ENCODE measurements at places on chromosomes 1 and 21.

DNA sequence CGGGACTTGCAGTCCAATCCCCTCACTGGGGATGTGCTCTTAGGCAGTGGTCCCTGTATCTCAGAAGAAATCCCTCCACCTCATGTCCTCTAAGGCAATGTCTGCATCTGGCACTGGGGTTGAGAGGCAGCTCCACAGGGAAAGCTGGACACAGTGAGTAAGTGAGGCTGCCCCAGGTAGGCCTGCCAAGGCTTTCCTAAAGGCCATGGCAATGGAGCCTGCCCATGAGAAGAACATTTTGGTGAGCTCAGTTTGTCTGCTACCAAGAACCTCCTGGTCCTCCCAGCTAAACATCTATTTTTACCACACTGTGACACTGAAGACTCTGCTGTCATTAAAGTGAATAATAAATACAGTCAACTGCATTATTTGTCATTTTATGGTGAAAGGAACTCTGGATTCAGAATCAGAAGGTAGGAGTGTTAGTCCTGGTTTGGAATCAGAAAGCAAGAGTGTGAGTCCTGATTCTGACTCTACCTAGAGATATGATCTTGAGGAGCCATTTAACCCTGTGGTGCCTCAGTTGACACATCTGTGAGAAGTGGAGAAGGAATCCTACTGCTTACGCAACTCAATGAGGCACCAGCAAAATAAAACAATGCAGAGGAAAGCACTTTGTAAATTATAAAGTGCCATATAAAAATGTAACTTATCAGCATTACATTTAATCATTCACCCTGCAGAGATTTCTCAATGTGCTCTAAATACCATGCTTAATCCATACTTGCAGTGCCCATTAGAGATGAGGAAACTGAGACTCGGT lies 41.0 kb downstream of the TBX15 start:
- no peak for DNase-seq

- no peak for DNase-seq
Observed at GRCh38 chr21:15893902-15894301, 164.1 kb downstream of the USP25 start.

DNA sequence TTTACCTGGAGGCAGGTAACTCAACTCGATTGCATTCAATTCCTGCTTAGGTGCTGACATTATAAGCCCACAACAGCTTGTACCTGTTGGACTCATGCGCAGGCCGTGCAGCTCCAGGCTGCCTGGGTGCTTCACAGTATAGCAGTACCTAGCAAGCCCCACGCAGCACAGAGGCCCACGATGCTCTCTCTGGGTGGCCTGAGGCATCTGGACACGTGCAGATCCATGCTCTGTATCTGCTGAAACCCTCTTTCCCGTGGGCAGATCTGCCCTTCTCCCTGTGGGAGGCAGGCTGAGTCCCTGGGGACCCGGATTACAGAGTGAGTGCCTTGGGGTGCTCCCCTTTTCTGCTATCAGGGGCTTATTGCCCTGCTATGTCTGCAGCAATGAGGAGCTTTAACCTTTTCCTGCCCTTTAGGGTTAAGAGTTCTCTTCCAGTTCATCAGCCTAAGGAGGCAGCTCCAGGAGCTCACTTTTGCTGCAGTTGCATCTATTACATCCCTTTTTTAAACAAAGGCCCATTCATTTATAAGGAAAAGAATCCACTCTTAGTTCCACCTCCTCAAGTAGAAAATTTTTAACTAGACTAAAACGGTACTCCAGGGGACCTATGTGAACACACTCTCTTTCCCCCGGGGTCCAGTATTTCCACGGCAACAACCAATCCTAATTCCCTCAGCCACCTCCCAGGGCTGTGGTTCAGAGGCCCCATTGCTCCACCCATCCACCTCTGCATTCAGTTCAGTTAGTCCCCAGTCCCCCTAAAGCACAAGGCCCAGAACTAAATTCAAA lies 19.3 kb downstream of the ITPKB start:
- no peak for DNase-seq

- no peak for DNase-seq
Observed at GRCh38 chr1:25900219-25900618, 6.0 kb downstream of the STMN1 start.

DNA sequence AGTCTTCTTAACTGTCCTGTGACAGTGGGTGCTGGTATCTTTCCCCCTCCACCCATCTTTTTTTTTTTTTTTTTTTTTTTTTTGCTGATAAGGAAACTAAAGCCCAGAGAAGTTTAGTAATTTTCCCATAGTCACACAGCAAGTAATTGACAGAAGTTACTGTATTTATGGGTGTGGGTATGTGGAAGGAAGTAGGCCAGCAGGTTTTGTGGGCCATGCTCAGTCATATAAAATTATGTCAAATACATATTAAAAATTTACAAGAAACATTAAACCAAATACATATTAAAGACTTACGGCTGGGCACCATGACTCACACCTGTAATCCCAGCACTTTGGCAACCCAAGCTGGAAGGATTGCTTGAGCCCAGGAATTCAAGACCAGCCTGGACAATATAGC lies 51.5 kb downstream of the KAZN start:
- DNase-seq, result no peak

DNA sequence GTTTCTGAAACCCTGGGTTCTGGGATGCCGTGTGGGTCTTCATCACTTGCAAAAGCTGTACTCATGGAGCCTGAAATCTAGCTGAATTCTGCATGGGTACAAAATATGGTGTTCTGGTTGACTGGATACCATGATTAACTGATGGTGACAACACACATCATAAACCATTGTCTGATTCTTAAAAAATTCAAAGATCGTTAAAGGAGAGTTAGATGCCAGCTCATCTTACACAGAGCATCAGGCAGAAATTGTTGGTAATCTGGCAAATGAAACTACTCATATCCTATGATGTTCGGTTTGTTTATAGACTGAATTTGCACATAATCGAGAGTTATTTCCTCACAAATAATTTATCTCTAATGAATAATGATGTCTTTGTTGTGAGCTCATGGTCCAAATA lies 218.1 kb upstream of the PKN2 start:
- no peak for DNase-seq

GRCh38 chr1:167763525-167764220 lies 41.9 kb downstream of the MPZL1 start:
- no peak for DNase-seq

- DNase-seq, result peak; percentile 46
Observed at GRCh38 chr1:8671306-8671917, 146.0 kb downstream of the RERE start.

GRCh38 chr1:39084191-39084590 lies 58.0 kb downstream of the NDUFS5 start:
- DNase-seq, result no peak

- DNase-seq, result no peak
Observed at GRCh38 chr1:25677193-25677773, 60.7 kb downstream of the MAN1C1 start.

DNA sequence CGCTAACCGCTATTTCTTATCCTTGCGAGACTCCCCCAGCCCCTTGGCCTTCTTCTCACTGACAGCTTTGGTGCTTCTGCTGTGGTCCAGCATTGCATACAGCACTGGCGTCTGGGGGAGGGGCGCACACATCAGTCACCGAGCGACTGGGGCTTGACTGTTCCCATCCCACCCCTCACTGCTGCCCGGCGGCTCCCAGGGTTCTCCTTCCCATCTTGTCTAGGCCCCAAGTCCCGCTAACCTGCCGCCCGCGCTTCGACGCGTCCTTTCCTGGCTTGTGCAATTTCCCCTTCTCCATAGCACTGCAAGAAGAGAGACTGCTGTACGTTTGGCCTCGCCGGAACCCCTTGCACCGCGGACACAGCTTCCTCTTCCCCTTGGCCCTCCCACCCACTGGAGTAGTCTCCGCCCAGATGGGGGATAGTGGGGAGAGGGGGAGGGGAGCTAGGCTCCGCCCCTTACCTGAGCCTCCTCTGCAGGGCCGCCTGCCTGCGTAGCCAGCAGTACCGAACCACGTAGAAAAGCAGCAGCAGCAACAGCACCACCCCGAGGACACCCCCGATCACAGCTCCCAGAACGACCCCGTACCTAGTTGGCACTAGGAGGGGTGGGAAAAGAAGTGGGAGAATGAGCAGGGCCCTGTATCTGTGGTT lies 3.8 kb downstream of the MPZ start:
- peak; percentile 95 for DNase-seq

DNA sequence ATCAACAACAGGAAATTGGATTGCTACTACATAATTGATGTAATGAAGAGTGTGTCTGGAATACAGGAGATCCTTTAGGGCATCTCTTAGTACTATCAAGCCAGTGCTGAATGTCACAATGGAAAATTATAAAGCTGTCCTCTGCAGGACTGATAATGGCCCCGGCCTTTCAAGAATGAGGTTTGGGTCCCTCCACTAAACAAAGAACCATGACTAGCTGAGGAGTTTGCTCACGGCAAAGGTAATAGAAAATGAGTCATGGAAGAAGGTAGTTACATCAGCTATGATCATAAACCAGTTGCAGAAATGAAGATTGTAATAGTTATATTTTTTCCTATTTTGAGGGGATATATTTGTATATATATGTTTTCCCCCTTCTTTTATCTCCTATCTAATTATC lies 145.8 kb downstream of the KCNJ6 start:
- DNase-seq, result no peak
